Caudate nucleus (tissue), 63 donors: ENCODE measurements at places on chromosomes 2 and 18.

- DNase-seq, result no peak
Measured at GRCh38 chr2:98580656-98581284, 27.5 kb downstream of the COA5 start.

- DNase-seq, result no peak
Measured at GRCh38 chr2:29262681-29263260, 147.6 kb downstream of the CLIP4 start.

- DNase-seq, result no peak
Measured at GRCh38 chr2:215136669-215137328, 1.6 kb downstream of the ABCA12 start.

DNA sequence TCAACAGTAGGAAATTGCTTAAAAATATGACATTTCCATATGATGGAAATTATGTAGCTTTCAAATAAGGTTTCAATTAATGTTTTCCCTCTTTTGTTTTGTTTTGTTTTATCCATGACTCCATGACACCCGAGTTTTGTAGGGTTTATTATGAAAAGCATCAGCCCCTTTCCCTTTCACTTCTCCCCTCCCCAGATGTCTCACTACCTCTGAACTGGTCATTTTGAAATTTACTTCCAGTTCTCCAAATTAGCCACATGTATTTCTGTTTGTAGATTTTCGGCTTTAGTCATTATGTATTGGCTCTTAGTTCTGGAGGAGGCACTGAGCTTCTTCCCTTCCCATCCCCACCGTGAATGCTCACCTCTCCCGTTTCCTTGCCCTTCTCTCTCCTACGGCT lies 18.6 kb upstream of the VPS4B start:
- DNase-seq, result no peak

DNA sequence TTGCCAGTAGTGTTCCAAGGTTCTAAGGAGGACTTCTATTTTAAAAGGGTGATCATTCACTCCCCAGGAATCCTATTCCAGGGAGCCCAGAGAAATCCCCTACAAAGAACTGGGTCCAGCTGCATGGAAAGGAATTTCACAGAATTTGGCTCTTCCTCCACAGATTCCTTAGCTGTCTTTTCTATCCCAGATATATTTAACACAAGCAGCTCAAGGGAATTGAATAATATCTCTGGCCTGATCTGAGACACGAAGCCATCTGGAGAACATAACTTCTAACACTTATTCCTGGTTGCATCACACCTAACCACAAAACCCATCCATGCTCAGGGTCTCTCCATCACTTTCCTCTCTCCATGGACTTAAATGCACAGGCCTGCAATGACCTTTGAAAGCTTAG lies 306.7 kb upstream of the ACVR2A start:
- DNase-seq, result no peak

GRCh38 chr2:151029406-151030157 lies 232.1 kb downstream of the RBM43 start:
- DNase-seq, result no peak

GRCh38 chr18:903701-904100 lies 970 bp upstream of the ADCYAP1 start:
- no peak for DNase-seq

GRCh38 chr2:8575834-8576423 lies 105.9 kb upstream of the ID2 start:
- DNase-seq, result no peak

- DNase-seq, result no peak
Measured at GRCh38 chr2:203225423-203226039, 13.3 kb upstream of the CYP20A1 start.

- DNase-seq, result no peak
Measured at GRCh38 chr2:95702471-95702870, 110.7 kb downstream of the TRIM43 start.

- no peak for DNase-seq
Measured at GRCh38 chr2:233476063-233476410, 90.5 kb downstream of the USP40 start.

- no peak for DNase-seq
Measured at GRCh38 chr2:176751314-176752227, 461.0 kb upstream of the HNRNPA3 start.

DNA sequence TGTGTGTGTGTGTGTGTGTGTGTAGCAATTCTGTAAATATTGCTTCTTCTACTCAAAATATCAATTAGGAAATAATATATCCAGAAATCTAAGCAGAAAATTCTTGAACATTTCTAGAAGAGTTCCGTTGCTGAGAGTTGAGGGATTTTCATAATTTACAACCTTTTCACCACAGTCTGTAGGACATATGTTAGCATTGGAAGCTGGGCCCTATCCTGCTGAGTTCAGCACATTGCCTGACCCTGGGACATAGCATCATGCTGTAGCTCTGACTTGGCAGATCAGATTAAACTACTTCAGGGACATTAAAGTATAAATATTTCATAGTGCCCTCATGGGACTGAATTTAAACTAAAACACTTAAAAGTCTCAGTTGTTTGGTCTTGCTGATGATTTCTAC lies 129.2 kb upstream of the KCNH7 start:
- no peak for DNase-seq

DNA sequence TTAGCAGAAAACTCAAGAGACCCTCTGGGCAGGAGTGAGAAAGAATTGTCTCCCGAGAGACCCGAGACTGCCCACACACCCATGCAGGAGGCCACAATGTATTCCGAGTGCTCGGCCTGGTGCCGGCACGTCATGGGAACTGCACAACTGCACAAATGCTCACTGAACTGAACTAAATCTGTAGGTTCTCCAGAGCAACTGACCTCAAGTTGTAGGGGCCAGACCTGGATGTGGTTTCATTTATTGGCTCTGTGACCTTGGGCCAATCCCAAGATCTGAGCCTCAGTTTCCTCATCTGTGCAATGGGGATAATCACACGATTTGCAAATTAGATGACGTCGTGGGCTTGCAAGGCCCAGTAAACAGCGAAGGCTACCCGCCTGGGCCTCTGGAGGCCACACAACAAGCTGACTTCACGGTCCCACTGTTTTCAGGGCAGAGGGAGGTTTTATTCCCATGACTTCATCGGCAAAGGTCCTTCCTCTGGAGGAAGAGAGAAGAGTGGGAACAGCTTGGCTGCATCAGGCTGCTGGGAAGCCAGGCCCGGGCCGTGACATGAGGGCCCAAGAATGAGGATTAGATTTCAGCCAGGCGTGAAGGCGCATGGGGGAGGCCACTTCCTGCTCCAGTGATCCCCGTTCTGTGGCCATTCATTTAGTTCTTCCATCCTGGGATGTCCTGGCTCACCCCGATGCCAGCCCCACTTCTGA lies 3.6 kb upstream of the ERFE start:
- DNase-seq, result no peak

DNA sequence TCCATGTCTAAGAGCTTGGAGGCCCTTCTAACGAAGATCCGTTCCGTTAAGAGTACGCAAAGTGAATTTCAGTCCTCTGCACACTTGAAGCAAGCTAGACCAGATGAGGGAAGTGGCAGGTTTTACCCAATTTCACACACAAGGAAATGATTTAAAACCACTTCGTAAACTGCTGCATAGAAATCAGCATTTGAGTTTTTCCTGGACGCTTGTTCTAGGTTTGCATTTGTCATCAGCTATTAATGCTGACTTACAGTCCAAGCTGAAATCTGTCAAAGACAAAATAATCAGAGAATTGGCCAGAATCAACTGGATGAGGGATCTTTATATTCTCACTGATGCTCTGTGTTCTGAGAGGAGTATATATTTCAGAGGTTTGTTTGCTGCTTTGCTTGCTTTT lies 117.6 kb upstream of the RASGRP3 start:
- DNase-seq, result no peak

- DNase-seq, result no peak
Measured at GRCh38 chr18:24460388-24460787, at the start of gene HRH4. Gene HRH4 (plus strand): TSS chr18:24460637. CDS start chr18:24460729, 92 bp downstream.

DNA sequence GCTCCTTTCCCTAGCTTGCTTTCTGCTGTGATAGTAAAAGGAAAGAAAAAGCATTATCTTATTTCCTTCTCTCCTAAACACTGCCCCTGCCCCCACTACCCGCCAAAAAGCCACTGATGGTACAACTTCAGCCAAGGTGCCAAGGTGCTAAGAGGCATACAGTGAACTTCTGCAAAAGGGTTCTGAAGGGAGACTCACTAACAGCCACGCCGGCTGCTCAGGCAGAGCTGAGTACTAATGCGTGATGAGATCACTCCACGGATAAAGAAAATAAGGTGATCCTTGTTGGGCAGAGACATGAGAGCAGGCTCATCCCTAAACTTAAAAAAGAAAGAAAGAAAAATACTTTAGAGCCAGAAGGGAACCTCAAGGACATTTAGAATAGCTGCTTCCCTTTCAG lies 60.5 kb upstream of the PXDN start:
- no peak for DNase-seq

DNA sequence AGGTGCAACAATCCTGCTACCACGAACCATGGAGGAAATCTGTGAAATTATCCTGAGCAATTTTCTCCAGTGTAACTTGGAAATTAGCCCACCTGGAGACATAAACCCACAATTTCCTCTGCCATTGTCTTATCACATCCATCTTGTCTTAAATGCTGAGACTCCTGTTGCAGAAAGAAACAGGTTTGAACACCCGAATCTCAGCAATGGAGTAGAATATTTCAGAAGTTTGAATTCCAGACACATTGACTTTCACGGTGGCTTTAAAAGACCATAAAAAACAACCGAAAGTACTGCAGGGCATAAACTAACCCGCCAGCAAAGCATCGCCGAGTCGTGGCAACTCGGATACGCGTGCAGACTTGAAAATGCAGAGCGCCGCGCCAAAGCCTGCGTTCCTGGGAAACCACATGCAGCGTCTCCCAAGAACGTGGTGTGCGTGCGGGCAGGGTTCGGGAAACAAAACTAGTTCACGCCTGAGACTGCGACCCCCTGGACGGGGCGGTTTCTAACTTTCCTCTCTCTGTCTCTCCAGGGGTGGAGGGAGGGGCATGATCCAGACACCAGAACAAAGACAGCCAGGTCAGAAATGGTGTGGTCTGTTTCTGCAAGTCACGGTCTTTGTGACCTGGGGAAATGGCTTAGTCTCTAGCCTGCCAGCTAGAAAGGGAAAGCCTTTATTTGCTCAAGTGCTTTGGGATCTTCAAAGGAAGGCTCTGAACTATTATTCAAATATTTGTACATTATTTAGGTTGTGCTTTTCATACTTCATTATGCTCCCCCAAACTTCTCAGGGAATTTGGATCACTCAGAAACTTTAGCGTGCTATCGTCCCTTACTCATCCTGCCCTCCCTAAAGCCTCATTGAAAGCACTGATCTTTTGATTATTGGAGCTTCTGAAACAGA lies 26.9 kb upstream of the KCTD1 start:
- DNase-seq, result no peak

GRCh38 chr18:2857491-2858131 lies 10.8 kb downstream of the EMILIN2 start:
- DNase-seq, result no peak

DNA sequence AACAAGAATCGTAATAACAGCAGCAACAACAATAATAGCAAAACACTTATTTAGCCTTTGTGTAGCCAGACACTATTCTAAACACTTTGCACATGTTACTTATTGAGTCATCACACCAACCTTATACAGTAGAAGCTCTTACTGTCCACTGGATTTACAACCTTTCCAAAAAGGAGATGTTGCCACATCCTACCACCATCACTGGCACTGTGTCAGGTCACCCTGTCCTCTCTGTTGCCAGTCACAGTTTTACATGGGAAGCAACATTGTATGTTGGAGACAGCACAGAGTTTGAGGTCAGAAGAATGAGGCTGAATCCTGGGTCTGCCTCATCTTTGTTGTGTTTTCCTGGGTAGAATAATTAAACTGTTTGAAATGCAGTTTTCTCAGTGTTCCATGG lies 201.4 kb upstream of the EPAS1 start:
- no peak for DNase-seq

DNA sequence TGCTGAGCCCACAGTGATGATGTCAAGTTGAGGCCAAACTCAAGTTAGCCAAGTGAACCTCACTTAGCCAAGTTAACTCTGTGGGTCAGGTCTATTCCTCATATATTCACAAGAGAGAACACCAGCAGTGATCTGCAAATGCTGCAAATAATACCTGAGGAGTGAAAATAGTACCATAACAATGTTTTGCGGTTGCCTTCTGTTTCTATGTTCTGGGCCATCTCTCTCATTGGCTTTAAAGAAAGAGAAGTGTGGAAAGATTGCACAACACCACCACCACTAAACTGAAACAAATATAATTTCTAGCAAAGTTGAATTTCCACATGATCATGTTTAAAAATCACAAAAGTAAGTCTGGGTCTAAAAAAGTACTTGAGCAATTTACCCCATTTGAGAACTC lies 211.1 kb upstream of the GALNT5 start:
- no peak for DNase-seq

- no peak for DNase-seq
Measured at GRCh38 chr2:25159949-25160348, 8.4 kb downstream of the POMC start.

GRCh38 chr18:62399276-62399675 lies 74.2 kb downstream of the TNFRSF11A start:
- no peak for DNase-seq

DNA sequence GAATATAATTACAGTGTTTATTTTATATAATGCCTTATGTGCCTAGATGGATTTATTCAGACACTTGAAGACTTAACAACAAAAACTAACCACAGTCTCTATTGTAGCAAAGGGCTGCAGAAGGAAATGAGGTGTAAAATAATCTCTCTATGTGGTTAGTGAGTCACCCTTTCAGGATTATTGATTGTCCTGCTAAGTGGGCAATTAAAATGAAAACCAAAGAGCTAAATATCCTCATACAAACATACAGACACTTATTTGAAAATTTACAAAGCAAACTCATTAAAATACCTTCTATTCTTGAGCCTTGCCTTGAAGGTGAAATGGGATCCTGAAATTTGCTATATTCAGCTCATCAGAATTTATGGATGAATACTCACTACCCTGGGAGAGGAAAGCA lies 27.7 kb upstream of the DCC start:
- DNase-seq, result no peak

GRCh38 chr2:218260742-218261422 lies at the start of gene GPBAR1:
Gene GPBAR1 (plus strand): TSS chr2:218261015. CDS start chr2:218262725, 1,710 bp downstream.
- DNase-seq, result no peak

GRCh38 chr2:128775914-128776285 lies 457.2 kb upstream of the HS6ST1 start:
- DNase-seq, result no peak

DNA sequence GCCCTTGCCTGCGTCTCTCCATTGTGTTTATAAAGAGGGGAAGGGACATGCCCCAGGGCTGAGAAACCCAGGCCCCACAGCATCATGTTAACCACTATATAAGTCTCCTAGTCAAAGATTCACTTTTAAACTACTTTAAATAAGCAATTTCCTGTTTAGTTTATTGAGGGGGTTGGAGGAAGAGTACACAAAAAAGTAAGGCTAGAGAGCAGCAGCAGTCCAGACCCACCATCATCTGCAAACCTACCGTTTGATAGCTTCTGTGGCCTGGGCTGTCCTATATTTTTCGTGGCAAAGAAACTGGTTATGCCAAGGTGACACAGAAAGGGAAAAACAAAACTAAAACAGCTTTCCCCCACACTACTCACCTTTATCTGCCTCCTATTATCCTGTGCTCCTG lies 646.1 kb downstream of the IRS1 start:
- no peak for DNase-seq

GRCh38 chr2:180416627-180417026 lies 409.5 kb upstream of the CWC22 start:
- no peak for DNase-seq

- no peak for DNase-seq
Measured at GRCh38 chr18:49645841-49646351, 84.0 kb downstream of the LIPG start.

- no peak for DNase-seq
Measured at GRCh38 chr2:110991911-110992310, 128.8 kb upstream of the BCL2L11 start.
